ENCODE measurements at places on chromosomes 1 and 21. TPM values are rescaled to one million over a fixed set of nuclear protein-coding genes. Genes with fewer than 3 reads are reported as not detected.

Gene CHD5
- polyA plus RNA-seq = not detected

- DNase-seq = no peak
These were observed 160.0 kb downstream of the SDCCAG8 start for GRCh38 chr1:243415663-243416408.

DNA sequence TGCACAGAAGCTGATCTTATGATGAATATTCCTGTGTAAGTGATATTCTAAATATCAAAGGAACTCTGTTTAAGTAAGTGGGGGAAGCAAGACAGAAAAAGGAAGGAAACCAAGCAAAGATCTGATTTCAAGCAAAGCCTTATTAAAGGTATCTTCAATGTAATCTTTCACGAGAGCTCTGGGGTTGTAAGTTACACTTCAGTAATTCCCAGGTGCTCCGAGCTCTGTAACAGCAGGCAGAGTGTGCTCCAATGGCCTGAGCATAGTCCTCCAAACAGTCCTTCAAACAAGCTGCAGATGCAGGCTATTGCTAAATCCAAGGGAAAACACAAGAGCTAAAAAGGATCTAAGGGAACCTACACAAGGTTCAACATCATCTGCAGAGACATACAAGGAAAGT, 949.7 kb upstream of the TMPRSS15 start:
- no peak for DNase-seq

DNA sequence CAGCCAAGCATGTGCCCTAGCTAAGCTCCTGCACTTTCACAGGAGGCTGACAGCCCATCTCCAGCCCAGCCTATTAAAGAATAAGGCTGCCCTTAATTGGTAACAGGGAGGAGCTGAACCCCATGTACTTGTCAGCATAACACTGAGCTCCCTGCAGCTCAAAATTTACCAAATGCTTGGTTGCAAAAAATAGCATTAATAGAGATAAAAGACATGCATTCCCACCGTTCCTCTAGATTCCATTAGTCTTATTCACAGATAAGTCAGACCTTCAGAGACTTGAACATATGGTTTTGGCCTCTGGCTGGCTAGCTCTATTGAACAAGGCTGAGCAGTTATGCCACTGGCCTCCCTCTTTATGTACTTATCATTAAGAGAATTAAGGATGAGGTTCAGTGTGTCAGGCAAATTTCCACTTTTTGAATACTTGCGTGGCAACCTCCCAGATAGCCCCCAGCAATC, 29.2 kb downstream of the OLFML3 start:
- DNase-seq = no peak

- no peak for DNase-seq
These were observed 20.7 kb upstream of the SYNJ1 start for GRCh38 chr21:32748529-32748928.

All from immature natural killer cell (primary cell).